ENCODE measurements at places on chromosomes 13 and 19.

- DNase-seq = no peak
Observed at GRCh38 chr13:30619731-30620130, 2.0 kb downstream of the USPL1 start.

- peak; percentile 73 for DNase-seq
Observed at GRCh38 chr13:42991898-42992763, at the start of gene EPSTI1. EPSTI1 (minus strand) TSS chr13:42992241; CDS start chr13:42992165, 76 bp downstream.

DNA sequence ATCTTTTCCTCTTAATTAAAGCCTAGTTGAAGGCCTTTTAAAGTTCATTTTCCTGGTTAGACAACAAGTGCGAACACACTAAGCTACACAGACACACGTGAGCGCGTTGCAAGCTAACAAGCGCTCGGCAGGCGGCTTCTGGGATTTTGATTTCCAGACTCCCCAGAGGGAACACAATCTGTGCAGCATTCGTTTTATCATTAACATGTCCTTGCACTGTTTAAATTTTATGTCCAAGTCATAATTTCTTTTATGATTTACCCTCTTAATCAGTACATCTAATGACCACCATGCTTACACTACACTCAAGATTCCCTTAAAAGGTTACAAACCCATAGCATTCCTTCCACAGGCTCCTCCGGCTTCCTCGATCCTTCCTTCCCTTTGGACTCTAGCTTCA is 16.8 kb downstream of the COL4A1 start:
- DNase-seq = no peak

DNA sequence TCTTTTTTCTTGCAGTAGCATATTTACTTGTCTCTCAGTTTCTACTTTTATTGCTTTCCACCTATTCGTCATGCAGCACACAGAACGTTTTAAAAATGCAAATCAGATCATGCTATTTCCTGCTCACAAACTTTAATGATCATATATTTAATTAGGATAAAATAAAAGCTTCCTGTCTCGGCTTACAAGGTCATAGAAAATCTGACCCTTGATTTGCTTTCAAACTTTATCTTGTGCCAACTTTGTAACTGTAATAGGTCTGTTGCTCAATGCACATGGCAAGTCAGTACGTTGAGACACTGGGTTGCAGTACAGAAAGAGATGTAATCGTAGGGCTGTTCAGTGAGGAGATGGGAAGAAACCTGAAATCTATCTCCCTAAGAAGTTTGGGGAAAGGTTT is 95.6 kb upstream of the CSNK1A1L start:
- peak; percentile 23 for DNase-seq

DNA sequence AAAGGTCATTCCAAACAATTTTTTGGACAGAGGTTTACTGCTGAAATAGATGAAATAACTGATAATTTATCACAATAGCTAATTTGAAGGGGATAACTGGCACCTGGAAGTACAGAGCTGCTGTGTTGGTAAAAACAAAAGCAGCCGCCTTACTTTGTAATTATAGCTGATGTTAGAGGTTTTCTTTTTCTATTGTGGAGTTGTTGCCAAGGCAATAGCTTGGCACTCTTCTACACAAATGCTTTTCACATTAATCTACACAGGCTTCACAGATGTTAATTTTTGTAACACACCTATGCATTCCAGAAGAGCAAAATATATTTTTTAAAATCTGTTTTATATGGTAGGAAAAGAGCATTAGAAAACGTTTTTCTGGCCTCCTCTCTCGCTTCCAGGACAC is 56.9 kb downstream of the LACC1 start:
- DNase-seq = no peak

DNA sequence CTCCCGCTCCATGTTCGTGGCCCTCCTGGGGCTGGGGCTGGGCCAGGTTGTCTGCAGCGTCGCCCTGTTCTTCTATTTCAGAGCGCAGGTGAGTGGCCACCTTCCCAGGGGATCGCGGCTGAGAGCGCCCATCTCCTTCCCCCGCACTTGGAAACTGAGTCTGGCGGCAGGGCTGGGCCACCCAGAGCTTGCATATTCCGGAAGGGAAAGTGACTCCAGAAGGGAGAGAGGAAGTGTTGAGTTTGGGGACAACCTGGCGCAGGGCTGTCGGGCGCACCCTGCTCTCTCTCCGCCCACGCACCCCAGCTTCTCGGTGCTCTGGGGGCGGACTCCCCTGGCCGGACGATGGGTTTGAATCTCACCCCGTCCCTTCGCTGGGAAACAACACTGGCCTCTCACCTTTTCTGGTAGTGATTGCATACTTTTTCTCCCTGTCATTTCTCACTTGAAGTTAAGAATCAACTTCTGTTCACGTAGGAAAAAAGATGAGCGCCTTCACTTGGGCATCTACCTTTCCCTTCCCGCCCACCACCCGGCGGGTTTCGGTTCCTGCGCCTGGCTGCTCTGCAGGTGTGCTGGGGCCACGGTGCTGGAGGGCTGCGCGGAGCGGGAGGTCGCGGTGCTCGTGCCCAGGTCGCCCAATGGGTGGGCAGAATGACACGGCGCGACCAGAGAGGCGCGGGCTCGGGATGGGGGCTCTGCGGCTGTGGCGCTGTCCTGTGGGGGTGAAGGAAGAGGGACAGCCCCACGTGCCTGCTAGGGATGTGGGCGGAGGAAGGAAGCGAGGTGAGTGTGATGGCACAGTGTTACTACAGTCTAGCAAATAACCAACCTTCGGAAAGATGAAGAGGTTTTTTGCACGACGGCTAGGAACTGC is 721 bp downstream of the TNFSF11 start:
- no peak for DNase-seq

- no peak for DNase-seq
Observed at GRCh38 chr19:17883627-17884410, 12.1 kb downstream of the SLC5A5 start.

GRCh38 chr13:39895254-39895653 is 239.8 kb downstream of the COG6 start:
- peak; percentile 60 for DNase-seq

- DNase-seq = no peak
Observed at GRCh38 chr19:49859682-49860335, 7.6 kb downstream of the PNKP start.

GRCh38 chr13:28423010-28423409 is 71.9 kb downstream of the FLT1 start:
- no peak for DNase-seq

GRCh38 chr13:22286338-22286737 is 615.5 kb downstream of the FGF9 start:
- no peak for DNase-seq

- DNase-seq = peak; percentile 74
Observed at GRCh38 chr19:12778017-12778904, 2.9 kb upstream of the HOOK2 start.

GRCh38 chr19:49689133-49690078 is at the start of gene ADM5:
ADM5 (plus strand) TSS chr19:49689594; CDS start chr19:49689838, 244 bp downstream.
- DNase-seq = no peak

GRCh38 chr13:31686670-31687425 is 52.5 kb upstream of the RXFP2 start:
- no peak for DNase-seq

DNA sequence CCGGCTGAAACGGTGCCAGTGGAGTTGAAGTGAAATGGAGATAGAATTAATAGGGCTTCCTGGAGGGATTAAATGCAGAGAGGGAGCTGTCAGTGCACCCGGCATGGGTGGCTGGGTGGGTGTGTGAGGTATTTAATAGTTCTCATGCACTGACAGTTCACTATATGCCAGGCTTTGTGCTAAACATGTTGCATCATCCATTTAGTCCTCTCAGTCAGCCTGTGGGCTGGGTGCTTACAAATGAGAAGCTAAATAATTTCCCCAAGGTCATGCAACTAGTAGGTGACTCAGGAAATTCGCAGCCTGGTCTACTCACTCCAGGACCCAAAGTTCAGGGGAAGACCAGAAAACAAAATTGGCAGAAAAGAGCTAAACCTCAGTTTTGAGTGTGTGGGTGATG is 63.5 kb upstream of the SPATA13 start:
- peak; percentile 90 for DNase-seq

- no peak for DNase-seq
Observed at GRCh38 chr19:51364200-51365106, 1.7 kb downstream of the ETFB start.

GRCh38 chr19:29117926-29118325 is 95.0 kb downstream of the UQCRFS1 start:
- no peak for DNase-seq

DNA sequence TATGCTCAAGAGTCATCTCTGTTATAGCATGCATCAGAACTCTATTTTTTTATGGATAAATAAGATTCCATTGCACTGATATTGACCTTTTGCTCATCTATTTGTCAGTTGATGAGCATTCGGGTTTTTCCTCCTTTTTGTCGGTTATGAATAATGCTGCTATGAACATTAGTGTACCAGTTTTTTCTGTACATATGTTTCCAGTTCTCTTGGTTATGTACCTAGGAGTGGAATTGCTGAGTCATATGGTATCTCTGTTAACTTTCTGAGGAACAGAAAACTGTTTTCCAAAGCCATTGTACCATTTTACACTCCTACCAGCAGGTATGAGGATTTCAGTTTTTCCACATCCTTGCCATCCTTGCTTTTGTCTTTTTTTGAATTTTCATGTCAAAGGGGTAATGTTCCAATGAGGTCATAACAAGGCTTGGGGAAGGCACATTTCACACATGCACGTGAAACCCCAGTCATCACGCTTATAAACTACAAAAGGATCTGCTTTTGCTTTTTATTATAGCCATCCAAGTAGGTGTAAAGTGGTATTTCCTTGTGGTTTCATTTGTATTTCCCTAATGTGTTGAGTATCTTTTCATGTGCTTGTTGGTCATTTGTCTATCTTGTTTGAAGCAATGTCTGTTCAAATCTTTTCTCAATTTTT is 14.6 kb downstream of the KBTBD7 start:
- peak; percentile 33 for DNase-seq

GRCh38 chr13:27588405-27588804 is 31.9 kb downstream of the LNX2 start:
- DNase-seq = no peak

- no peak for DNase-seq
Observed at GRCh38 chr13:109162248-109163036, 533.0 kb downstream of the MYO16 start.

DNA sequence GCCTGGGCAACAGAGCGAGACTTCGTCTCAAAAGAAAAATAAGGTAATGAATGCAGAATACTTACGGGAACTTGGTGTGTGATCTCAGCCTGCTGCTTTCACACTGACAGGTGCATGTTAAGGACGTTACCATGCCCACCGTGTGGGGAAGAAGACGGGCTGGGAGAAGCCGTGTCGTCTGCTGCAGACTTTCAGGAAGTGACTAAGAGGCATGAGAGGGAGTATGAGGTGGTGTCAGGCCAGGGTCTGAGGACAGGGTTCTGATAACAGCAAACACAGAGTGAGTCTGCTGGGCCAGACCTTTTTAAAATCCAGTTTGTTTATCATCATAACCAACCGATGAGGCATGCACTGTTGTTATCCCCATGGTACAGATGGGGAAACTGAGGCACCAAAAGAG is 13.6 kb upstream of the GALP start:
- peak; percentile 48 for DNase-seq

DNA sequence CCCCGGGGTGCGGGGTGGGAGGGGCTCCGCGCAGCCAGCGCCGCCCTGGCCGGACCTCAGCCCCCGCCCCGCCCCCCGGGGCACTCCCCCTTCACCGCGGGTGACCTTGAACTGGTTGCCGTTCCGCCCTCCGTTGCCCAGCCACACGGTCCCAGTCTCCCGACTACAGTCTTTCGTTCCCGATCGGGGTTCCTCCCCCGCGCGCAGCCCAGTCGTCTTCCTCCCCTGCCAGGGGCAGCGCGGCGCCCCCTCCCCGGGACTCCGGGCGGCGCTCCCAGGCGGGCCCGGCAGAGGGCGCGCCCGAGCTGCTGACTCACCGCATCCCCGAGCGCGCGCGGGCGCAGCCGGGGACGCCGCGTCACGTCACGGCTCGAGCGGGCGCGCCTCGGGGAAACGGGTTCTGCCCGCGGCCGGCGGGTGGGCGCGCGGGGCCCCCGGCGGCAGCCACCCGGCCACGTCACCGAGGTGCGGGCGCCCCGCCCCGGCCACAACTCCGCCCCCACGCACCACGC is 459 bp downstream of the MIDN start:
- peak; percentile 67 for DNase-seq

GRCh38 chr13:25503856-25504255 is 132.1 kb downstream of the ATP8A2 start:
- peak; percentile 6 for DNase-seq

- DNase-seq = no peak
Observed at GRCh38 chr13:69485991-69486592, 621.5 kb upstream of the ATXN8OS start.

DNA sequence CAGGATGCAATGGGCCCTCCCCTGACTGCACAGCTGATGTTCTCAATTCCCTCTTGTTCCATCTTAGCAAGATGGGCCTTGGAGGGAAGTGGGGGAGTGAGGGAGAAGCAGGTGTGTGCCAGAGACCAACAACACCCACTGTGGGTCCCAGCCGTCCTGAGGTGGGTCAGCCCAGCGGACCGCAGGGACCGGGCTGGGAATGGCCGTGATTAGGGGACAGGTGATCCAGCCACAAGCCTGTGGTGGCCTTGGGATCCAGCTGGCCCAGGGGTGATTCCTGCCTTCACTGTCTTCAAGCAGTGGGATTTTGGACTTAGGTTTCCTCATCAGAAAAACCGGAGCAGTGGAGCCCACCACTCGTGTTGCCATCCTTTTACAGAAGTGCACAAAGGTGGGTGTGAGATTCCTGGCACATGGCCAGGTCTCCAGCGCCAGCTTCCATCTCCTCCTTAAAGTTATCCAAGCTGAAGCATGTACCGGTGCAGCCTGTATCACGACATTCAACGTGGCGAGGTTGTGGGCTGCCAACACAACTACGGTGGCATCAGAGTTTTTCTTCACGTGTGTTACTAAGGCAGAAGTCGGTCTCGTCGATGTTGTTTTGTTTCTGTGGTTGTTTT is 9.0 kb upstream of the ATP11A start:
- DNase-seq = no peak

DNA sequence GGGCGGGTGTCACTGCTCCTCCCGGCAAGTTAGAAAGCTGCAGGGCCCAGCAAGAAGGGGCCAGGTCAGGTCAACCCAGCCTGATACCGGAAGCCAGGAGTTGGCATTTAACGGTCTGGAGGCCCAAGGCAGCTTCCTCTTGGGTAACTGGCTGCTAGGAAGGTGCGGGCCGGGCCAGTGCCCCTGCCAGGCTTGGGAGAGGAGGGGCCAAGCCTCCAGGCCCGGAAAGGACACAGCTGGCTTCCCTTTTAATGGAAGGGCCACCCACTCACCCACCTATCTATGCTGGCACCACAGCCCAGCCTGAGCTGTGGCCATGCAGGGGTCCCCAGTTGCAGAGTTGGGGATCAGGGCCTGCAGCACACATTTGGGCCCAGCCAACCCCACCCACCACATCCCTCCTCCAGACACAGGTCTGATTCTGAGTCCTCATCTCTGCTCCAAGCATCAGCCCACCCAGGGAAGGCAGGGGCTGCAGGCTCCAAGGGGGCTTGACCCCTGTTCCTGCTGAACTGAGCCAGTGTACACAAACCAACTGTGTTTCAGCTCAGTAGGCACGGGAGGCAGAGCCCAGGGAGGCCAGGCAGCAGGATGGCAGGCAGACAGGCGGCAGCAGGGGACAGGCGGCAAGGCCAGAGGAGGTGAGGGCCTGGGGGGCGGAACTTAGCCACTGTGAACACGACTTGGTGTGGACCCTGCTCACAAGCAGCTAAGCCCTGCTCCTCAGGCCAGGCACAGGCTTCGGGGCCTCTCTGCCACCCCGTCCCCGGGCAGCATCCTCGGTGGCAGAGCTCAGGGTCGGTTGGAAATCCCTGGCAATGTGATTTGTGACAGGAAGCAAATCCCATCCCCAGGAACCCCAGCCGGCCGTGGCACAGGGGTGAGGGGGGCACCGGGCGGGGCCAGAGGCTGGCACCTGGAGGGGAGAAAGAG is 40.8 kb downstream of the ZSWIM4 start:
- no peak for DNase-seq

GRCh38 chr19:37513397-37513796 is 6.7 kb downstream of the ZNF793 start:
- DNase-seq = no peak

Data from amniotic epithelial cell (primary cell).